ENCODE measurements at places on chromosomes 3 and 15. TPM values are rescaled to one million over a fixed set of nuclear protein-coding genes. Genes with fewer than 3 reads are reported as not detected.

DNA sequence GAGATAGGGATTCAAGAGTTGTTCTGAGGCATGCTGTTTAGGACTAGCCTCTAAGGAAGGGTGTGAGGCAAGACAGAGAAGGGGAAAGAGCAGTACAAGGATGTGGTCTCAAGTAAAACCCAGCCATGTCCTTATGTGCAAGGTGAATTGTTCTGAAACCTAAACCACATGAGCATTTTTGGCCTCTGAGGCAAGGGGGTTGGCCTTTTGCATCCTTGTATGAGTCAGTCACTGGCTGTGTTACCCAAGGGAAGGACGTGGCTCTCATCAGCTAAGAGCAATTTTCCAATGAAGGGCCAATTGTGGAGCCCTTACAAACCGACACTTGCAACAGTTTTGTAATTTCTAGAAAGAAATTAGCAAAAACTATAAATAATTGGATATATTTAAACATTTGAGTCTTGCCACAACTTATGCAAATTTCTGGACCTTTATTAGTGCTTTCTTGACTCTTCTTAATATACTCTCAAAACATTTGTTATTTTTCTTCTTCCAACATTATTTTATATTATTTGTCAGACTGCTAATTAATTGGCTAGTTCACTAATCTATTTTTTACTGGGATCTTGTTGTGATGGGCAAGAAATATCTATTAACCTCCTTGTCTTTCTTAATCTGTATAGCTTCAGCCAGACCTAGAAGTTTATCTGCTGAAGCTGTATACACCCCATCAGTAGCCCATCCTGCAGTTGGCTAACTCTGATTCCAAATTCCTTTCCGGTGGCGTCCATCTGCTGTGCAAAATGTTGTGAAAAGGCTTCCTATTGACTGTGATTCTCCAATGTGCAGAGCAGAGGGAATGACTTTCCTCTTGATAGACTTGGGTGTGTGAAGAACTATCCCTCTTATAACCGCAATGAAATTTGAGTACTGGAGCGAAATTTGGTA is 97.7 kb upstream of the P2RY1 start:
- peak; percentile 13 for DNase-seq

- no peak for DNase-seq
Observed at GRCh38 chr3:119642746-119643473, 17.5 kb downstream of the POPDC2 start.

GRCh38 chr15:100134089-100134583 is 207.6 kb downstream of the ADAMTS17 start:
- DNase-seq, result no peak

WDR72 gene
- total RNA-seq, result 2.3 TPM

CCR9 gene
- 0.17 TPM for total RNA-seq

MB21D2 gene
- 21.2 TPM for total RNA-seq

THPO gene
- total RNA-seq, result not detected
